ENCODE measurements at places on chromosomes 6 and 20.
A peak's percentile ranks its signal among the peaks of the same experiment; 100 is the strongest.

- no peak for DNase-seq
Measured at GRCh38 chr6:34200340-34200971, 36.2 kb upstream of the HMGA1 start.

GRCh38 chr20:61659994-61660346, 405.7 kb downstream of the TAF4 start:
- no peak for DNase-seq

DNA sequence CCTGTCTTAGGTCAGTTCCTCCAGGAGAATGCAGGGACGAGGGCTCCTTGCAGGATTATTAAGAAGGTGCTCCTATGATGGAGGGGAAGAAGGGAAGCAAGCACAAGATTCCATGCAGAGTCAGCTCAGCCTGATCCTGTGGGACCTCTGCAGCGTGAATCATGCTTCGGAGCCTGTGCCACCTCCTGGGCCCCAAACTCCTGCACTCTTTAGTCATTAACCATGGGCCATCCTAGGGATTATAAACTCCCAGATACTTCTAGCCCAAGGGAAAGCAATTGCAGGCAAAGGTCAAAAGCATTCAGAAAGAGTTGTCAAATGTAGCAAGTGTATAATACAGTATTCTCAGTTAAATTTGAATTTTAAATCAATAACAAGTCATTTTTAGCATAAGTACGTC, 208.7 kb upstream of the PMEPA1 start:
- DNase-seq, result no peak

DNA sequence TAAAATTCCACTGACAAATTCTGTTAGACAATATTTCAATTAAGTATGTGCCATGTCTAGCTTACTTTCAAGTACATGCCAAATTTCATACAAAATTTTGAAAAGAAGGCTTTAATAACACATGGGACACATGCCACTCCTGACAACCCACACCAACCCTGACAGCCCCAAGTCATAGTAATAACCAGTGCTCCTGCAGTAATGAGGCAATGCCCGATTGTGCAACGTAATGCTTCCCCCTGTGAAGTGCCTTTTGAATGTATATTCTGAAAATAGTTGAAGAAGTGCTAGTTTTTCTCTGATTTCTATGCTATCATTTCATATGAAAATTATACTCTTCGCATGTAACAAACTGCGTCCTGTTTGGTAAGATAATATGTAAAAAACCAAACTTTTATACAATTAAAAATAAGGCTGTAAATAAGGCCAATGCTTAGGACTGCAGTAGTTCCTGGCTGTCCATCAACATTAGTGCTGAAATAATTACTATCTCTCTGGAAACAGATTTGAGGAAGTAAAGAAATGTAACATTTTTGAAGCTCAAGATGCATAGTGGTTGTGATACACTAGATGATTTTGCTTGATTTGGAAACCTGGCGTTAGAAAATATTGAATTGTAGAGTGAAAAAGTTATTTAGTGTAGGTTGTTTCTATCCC, 125.8 kb upstream of the BCLAF1 start:
- DNase-seq, result no peak

GRCh38 chr20:45176526-45177267, 2.0 kb downstream of the PI3 start:
- DNase-seq, result no peak

GRCh38 chr6:102398788-102399390, 1005.4 kb downstream of the GRIK2 start:
- no peak for DNase-seq

DNA sequence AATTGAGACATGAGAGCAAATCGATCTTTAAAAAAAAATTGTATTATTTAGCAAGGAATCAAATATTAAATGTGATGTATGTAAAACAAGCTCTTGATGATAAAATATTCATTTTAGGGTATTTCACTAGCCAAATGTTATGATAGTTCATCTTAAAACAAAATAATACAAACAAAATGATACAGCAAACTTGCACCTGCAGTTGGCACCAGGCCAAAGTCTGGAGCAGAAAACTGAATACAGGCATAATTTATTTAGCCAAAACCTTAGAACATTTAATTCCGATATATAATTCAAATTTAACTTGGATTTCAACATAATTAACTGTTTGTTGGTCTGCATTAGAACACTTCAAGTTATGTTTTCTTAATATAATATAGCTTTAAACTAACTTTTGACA, 60.9 kb downstream of the EPHA7 start:
- no peak for DNase-seq

- no peak for DNase-seq
Measured at GRCh38 chr6:104973404-104973803, 16.5 kb downstream of the LIN28B start.

DNA sequence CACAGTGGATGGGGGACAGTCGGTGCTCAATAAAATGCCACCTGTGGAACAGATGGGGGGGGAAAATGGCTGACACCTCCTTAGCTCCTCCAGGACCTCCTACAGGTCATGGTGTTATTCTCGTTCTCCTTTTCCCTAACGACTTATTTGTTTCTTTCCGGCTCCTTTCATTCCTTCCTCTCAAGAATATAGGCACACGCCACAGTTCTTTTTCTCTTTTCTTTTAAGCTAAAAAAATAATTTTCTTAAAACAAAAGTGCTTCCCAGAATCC, 1.4 kb upstream of the RNASET2 start:
- no peak for DNase-seq

- no peak for DNase-seq
Measured at GRCh38 chr20:48421547-48421946, 406.3 kb downstream of the PREX1 start.

DNA sequence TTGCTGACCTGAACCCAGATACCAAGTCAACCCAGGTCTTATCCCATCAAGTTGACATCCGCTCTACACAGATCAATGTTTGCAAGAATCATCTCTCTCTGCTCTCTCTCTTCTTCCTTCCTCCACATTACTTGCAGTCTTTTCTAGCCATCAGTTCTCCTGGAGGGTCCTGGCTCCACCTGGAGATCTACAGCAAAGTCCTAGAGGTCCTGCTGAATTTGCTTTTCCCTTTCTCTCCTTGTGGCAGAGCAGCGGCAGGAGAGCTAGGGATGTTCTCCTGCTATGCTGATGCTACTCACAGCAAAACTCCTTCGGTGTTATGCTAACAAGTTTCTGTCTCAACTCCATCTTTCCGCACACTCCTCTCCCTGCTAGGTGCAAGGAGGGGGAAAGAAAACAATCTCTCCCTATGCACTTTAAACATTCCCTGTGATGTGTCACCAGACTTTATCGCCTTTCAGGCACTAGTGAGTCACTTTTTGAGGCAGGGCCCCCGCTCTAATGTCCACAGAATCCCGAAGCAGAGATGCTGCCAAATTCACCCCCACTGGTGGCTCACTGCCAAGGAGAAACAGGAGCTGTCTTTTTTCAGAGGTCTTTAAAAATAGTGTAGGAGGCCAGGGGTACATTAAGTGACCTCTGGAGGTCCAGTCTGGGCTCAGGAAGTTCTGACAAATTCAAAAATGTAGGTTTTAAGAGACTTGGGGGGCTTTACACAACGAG, 62.6 kb downstream of the FAM50B start:
- peak; percentile 90 for DNase-seq

DNA sequence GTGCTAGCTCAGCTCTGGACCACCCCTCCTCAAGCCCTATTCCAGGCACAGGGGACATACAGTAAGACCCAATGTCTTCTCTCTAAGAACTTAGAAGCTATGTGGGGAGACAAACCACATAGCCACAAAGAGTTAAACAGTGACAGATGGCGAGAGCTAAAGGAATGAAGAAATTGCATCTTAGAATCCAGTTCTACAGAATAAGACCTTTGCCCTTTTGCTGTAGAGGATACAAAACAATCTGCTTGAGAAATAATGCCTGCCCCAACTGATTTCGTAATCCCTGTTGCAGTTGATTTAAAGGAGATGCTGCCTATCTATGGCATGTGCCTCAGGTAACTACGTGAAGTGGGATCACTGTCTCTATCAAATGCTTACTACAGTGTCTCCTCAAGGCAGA, 31.2 kb downstream of the TNFRSF21 start:
- DNase-seq, result no peak

GRCh38 chr6:138571181-138571580, 71.9 kb upstream of the NHSL1 start:
- no peak for DNase-seq

- DNase-seq, result no peak
Measured at GRCh38 chr6:25278261-25278913, 787 bp upstream of the CARMIL1 start.

DNA sequence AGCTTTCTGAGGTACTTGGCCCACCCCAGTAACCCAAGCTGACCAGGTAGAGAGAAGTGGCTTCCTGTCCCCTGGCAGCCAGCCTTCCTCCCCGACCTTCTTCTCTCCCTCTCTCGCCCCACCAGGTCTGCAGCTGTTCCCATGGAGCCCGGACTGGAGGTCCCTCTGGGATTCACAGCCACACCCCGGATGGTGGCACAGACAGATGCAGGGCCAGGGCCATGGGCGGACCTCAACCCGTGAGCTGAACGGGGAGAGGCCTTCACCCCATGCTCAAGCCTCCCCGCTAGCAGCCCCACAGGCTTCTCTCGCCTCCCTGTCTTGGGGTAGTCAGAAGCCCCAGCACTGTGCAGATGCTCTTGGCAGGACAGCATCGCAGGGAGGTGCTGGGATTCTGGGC, 41.3 kb downstream of the CPXM1 start:
- DNase-seq, result peak; percentile 62

DNA sequence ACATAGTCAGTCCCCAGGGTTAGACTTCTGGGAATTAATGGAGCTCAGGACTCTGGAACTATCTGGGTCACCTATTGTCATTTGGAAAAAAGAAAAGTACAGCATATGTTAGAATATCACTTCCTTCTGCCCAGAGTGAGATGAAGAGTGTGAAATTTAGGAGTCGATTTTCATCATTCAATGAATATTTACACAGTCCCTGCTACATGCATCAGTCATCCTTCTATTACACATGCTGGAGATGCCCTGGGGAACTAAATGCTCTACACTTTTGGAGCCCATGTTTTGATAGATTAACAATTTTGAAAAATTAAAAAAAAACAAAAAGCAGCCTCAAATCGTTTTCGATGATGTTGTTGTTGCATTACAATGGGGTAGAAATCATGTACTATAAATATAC, 315.4 kb downstream of the ALDH8A1 start:
- no peak for DNase-seq

DNA sequence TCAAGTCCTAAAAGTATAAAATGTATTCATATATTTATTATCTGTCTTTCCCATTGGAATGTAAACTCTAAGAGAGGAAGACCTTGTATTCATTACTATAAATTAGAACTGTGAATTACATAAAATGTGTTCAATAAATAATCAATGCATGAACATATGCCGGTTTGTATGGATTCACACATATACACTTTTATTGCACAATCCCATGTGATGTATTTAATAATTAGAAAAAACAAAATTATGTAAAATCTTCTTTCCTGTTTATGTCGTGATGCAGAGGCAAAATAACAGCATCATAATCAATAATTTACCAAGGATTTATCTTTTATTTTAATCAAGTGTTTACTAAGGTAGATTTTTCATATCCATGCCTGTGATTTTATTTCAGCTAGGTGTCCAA, 240.5 kb downstream of the KHDRBS2 start:
- DNase-seq, result no peak

GRCh38 chr6:43856005-43856765, 86.2 kb downstream of the VEGFA start:
- DNase-seq, result no peak

DNA sequence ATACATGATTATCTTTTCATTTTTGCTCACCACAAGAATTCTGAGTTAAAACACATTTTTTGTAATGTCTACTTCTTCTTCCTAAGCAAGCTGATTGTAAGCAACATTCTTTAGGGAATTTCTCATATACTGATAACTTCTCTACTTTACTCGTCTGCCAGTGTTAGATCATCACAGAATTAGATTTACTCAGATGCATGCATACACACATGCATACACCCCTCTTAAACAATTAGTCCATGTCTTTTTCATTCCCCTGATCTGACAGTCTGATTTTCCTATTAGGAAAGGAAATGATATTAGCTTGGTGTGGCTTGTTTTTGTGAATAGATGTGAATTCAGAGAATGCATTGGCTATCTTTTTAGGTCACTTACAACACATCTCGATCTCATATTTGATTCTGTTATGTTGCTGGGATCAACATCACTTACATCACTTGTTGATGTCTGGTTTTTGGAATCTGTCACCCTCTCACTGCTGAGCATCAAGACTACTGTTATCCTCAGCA, 91.4 kb downstream of the FIG4 start:
- DNase-seq, result no peak

DNA sequence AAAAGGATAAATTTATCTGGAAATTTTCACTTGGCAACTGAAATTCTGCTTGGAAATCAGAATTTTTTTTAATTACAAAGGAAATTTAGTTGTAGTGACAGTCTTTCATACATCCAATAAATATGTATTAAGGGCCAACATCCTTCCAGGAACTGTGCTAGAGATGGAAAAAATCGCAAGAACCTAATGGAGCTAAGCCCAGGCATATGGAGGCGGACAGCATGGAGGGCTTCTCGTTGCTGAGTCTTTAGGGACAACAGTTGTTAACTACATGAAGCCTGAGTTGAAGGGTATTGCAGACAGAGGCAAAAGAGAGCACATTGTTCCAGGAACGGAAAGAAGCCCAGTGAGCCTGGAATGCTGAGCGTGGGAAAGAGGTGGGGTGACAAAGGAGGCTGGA, 208.9 kb downstream of the IBTK start:
- DNase-seq, result no peak

- DNase-seq, result peak; percentile 58
Measured at GRCh38 chr6:169831450-169832246, 80.2 kb downstream of the ERMARD start.

GRCh38 chr6:81023007-81023582, 729.4 kb downstream of the TENT5A start:
- DNase-seq, result no peak

DNA sequence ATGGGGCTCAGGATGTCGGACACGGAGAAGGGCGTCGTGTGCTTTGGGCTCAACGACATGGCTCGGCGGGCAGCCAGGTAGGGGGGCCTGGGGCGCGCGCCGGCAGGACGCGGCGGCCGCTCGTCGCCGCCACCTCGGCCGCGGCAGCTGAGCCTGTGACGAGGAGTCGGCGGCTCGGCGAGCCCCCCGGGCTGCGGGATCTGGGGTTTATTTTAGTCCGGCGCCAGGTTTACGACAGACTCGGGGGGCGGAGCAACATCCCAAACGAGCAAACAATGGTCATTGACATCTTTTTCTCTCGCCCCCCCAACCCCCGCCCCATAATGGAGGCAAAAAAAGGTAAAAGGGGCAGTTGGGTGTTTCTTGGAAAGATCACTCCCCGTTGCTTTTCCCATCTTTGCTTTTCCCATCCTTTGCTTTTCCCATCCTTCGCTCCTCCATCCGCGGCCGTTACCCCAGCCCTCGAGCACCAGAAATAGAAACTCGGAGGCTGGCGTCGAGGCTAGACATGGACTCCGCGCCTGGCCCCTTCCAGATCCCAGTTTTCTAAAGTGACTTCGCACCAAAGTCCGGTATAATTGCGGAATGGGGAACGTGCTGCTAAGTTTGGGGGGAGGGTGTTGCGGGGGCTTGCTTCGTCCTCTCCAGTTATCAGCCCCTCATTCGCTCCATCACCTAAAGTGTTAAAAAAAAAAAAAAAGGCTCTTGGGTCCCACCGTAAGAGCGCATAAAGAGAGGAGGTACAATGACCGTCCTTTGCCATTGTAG, at the start of gene NKX2-4:
Gene NKX2-4, minus strand, starts transcription at position 186 of the 768 bp plus-strand sequence. Its CDS starts 127 bp downstream, at position 59.
- DNase-seq, result no peak

- DNase-seq, result peak; percentile 2
Measured at GRCh38 chr20:46648903-46649649, 2.2 kb downstream of the SLC13A3 start.
